ENCODE measurements at places on chromosomes 1 and 21.

DNA sequence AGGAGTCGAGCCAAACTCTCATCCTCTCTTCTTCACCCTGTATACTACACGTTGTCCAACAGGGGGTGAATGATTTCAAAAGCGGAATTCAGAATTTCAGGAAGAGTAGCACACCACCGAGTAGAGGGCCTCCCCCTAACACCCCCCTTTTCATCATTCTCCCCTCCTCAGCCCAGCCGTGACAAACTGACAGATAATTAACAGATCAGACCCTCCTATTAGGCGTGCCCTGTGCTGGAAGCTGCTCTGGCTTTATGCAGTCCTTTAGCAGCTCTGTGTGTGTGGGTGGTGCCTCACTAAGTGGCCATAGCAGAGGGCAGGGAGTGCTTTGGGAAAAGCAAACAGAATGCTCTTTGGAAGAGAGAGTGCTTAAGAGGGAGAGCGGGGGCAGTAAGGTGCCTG lies 44.3 kb downstream of the PEX14 start:
- no peak for DNase-seq

DNA sequence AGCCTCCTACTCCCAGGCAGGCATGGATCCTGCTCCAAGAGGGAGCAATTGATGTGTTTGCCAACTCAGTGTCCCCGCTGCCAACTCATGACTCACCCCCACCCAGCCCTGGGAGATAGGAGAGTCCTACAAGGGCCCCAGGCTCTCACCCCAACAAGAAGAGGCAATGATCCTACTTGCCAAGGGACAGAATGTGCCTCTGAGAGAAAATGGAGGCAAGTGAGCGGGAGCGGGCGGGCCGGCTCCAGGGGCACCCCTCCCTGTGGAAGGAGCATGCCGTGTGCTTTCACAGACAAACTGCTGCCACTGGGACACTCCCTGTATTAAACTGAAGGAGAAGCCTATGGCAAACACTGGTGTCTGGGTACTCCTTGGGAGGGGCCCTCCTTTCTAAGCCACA lies 16.7 kb downstream of the PKP1 start:
- DNase-seq = no peak

- DNase-seq = peak; percentile 81
Measured at GRCh38 chr1:207863893-207864535, 46.9 kb downstream of the CD34 start.

GRCh38 chr1:54095546-54096226 lies 42.3 kb downstream of the TCEANC2 start:
- no peak for DNase-seq

DNA sequence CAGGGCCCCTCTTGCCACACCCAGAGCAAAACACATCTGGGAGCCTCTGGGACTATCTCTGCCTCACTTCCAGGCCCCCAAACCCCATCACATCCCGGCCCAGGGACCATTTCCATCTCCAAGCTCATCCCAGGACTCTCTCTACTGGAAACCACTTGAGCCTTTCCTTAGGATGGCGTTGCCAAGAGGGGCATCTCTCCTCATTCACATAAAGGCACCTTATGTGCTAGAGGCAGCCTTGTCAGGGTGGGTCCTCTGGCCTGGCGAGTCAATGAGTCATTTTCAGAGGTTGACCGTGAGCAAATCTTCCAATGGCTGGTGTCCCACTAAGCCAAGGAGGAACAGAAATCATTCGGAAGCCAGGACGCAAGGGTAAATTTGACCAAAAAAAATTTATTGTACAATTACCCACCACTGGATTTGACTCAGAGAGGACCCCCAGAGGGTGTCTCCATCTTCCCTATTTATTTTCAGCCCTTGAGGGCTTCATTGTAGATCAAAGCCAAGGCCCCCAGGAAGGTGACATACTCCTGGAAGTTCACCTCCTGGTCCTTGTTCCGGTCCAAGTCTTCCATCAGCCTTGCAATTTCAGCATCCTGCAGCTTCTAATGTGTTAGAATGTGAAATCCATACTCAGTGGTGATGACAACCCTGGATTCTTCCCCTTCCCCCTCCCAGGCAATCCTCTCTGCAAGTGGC lies 1.4 kb downstream of the S100A6 start:
- no peak for DNase-seq

Measured in CD4-positive, CD25-positive, alpha-beta regulatory T cell (primary cell).